H9 (cell line): ENCODE measurements at places on chromosomes 1 and 21. TPM values are rescaled to one million over a fixed set of nuclear protein-coding genes. Genes with fewer than 3 reads are reported as not detected.

- H3K27me3 ChIP-seq = no peaks in the 10 kb centered on the region
- no peak overlapping the region for H3K27ac ChIP-seq
- H3K4me1 ChIP-seq = peaks cover 2% of the 10 kb centered on the region; the same call in 1 of the 2 replicates
- no peak overlapping the region for H3K4me3 ChIP-seq
- H3K36me3 ChIP-seq = no peaks in the 10 kb centered on the region
These were observed 15.1 kb upstream of the OMA1 start for GRCh38 chr1:58561633-58562032.

GRCh38 chr1:40641601-40642242 is 23.8 kb downstream of the RIMS3 start:
- peaks cover 10% of the 10 kb centered on the region; the same call in 1 of the 2 replicates for H3K36me3 ChIP-seq
- no peak overlapping the region for H3K27ac ChIP-seq
- H3K4me3 ChIP-seq = no peak overlapping the region

DNA sequence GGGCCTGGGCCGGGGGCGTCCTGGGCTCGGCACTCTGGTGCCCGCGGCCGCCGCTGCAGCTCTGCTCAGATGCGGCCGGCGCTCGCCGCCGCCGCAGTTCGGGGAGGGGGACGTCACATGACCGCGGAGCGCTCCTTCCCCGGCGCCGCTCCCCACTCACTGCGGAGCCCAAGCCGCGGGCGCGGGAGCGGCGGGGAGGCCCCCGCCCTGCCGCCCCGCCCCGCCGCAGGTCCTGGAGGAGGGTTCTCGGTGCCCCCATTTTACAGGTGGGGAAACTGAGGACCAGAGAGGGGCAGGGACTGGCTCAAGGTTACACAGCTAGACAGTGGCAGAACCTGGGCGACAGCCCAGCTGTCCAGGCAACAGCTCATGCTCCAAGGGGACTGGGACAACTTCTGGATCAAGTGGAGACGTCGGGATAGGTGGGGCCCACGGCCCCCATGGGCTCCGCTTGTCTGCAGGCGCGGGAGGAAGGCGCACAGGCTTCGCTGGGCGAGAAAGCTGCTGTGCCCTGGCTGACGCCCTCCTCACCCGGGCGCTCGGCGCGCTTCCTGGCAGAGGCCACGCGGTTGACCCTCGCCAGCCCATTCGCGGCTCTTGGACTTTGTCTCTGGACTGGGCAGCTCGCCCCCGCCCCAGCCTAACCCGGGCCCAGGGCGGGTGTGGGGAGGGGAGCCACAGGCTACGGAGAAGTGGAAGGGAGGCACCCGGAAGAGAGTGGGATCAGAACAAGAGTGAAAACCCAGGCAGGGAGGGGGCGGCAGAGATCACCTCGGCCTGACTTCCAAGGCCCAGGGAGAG is at the start of gene RAP1GAP:
Gene RAP1GAP, minus strand, starts transcription at position 100 of the 801 bp plus-strand sequence. CDS start 49,325 bp downstream, outside the sequence.
- peak; percentile 61 for DNase-seq
- H3K27ac ChIP-seq = no peak within 1 kb of the TSS
- H3K36me3 ChIP-seq = no peaks in the 10 kb centered on the region
- H3K27me3 ChIP-seq = no peaks in the 10 kb centered on the region; the same call in 1 of the 2 replicates
- peak within 1 kb of the TSS; percentile 65 for H3K4me3 ChIP-seq
- H3K4me1 ChIP-seq = no peaks in the 10 kb centered on the region; the same call in 1 of the 2 replicates

GRCh38 chr1:163203561-163203960 is 845 bp upstream of the RGS5 start:
- peaks cover 2% of the 10 kb centered on the region; the same call in 1 of the 2 replicates for H3K4me1 ChIP-seq
- H3K27me3 ChIP-seq = no peaks in the 10 kb centered on the region
- no peak overlapping the region for H3K4me3 ChIP-seq
- H3K36me3 ChIP-seq = no peaks in the 10 kb centered on the region
- no peak for DNase-seq

Gene SHE
- total RNA-seq = 0.35 and 0.48 TPM in 2 replicates

Gene NFIA
- 0.35 and 0.70 TPM in 2 replicates for total RNA-seq

- H3K4me1 ChIP-seq = peaks cover 2% of the 10 kb centered on the region; the same call in 1 of the 2 replicates
- no peak for DNase-seq
These were observed 83.4 kb downstream of the LRIG2 start for GRCh38 chr1:113156368-113156767.

Gene PKP1
- 0.09 and 0.13 TPM in 2 replicates for total RNA-seq
